Fibroblast of skin of left quadriceps (primary cell): ENCODE measurements at places on chromosomes 1 and 21.
A peak's percentile ranks its signal among the peaks of the same experiment; 100 is the strongest.

- DNase-seq = no peak
Measured at GRCh38 chr1:83741770-83742169, 257.2 kb downstream of the TTLL7 start.

DNA sequence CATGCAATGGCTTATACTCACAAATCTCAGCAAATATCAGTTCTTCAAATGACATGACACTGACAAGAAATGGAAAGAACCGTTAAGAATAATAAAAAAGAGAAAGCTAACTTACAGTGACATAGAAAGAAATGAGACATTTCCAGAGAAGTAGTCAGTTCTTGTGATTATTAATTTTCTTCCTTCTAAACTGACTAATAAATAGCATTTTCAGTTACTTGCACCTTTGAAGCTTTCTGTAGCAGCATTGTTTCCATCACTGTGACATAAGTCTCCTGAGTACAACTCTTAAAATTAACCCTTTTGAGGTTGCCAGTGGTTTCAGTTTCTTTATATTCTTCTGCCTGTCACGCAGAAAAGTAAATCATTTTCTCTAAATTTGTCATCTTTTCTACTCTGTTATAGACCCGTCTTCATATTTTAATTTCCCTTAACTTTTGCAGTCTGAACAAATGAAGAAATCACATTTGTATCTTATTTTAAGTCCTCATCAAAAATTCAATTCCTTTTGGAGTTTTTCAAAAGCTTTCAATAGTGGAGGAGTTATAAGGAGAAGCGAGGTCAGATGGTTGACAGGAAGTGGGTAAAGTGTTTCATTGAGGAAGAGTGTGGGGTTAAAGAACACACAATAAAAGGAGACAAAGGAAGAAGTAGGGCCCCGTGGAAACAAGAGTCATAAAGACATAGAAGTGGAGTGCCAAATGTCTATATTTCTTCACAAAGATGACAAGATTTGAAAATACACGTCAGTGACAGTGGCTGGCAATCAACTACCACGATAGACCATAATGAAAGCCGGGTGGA is 57.9 kb upstream of the S1PR1 start:
- no peak for DNase-seq

- peak; percentile 36 for DNase-seq
Measured at GRCh38 chr1:92951141-92951582, 10.1 kb downstream of the DIPK1A start.

GRCh38 chr1:214990619-214991018 is 91.9 kb upstream of the KCNK2 start:
- peak; percentile 96 for DNase-seq

GRCh38 chr1:209485167-209485566 is 98.3 kb upstream of the CAMK1G start:
- DNase-seq = peak; percentile 33

GRCh38 chr21:44518686-44519085 is 21.3 kb downstream of the KRTAP10-1 start:
- no peak for DNase-seq

DNA sequence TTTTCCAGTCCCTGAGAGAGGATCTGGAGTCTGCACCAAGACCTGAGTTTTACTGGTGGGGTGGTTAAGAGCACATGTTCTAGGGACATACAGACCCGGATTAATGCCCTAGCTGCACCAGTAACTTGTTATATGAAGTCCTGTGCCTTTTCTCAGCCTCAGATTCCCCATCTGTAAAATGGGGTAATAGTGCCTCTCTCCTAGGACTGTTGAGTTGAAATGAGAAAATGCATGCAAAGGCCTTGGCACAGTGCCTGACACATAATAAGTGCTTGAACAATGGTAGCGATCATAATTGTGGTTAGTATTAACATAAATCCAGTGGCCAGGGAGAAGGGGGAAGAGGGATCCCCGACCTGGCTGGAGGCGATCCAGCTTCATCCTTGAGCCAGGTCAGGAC is 12.3 kb downstream of the AHDC1 start:
- no peak for DNase-seq

DNA sequence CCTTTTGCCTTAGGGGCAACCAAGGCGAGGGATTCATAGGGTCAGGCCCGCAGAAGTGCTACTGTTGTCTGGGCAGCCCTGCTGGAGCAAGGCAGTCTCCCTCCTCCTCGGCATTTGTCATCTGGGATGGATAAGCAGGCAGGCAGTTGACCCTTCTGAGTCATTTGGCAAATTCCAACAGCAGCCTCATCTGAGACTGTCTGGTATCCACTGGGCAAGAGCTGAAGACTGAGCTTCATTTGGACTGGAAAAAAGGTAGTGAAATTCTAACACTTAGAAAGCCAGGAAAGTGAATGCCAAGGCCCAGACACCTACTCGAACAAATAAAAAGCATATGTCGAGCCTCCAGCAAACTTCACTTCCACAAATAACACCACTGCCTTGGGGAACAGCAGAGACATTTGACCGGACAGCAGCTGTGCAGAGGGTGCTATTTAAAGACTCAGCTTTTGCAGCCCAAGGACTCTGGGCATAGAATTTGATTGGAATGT is 4.0 kb upstream of the ZBTB40 start:
- peak; percentile 31 for DNase-seq

GRCh38 chr21:43306911-43307676 is 119.8 kb downstream of the SIK1 start:
- no peak for DNase-seq

GRCh38 chr21:32807717-32808380 is 36.3 kb upstream of the PAXBP1 start:
- peak; percentile 24 for DNase-seq
